CD14-positive monocyte (primary cell): ENCODE measurements at places on chromosomes 6 and 20.

- DNase-seq: no peak
Observed at GRCh38 chr6:88376197-88376596, 210.1 kb upstream of the CNR1 start.

- no peak for DNase-seq
Observed at GRCh38 chr6:43990275-43990626, 137.0 kb downstream of the MRPL14 start.

GRCh38 chr20:8498571-8498970 lies 366.5 kb downstream of the PLCB1 start:
- no peak for DNase-seq

- DNase-seq: no peak
Observed at GRCh38 chr6:106142876-106143431, 56.8 kb downstream of the PRDM1 start.

DNA sequence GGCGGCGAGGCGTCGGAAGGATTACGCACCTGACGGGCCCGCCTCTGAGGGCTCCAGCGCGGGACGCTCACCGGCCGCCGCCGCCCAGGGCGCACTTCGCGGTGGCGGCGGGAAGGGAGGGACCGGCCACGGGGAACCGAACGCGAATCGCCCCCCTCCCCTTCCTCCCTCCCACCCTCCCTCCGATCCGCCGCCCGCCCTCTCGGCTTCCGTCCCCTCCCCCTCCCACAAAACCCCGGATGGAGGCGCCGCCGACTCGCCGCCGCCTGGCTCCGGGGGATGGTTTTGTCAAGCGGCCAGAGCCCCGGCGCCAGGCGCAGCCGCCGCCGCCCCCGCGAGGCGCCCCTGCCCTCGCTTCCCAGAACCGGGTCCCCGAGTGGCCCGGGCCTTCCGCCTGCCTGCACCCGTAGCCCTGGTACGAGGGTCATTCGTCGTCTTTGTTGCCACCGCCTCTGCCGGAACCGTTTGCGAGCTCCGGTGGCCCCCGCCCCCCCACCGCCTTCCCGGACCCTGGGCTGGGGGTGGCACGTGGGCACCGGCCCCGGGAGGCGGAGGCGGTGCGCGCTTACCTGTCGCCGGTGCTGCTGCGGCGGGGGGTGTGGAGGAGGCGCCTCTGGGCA lies 398 bp downstream of the ZBTB2 start:
- peak; percentile 57 for DNase-seq
